ENCODE measurements at places on chromosomes 1 and 21.

- no peak for DNase-seq
- no peaks in the 10 kb centered on the region for H3K36me3 ChIP-seq
- no peak overlapping the region for H3K27ac ChIP-seq
- H3K4me1 ChIP-seq, result no peaks in the 10 kb centered on the region
- no peak overlapping the region for H3K4me3 ChIP-seq
Measured at GRCh38 chr21:14483296-14483695, 62.8 kb downstream of the SAMSN1 start.

- no peak for DNase-seq
- H3K4me3 ChIP-seq, result no peak overlapping the region
- H3K27me3 ChIP-seq, result no peaks in the 10 kb centered on the region
- H3K4me1 ChIP-seq, result no peaks in the 10 kb centered on the region
- H3K27ac ChIP-seq, result no peak overlapping the region
Measured at GRCh38 chr1:211933946-211934714, 101.2 kb downstream of the INTS7 start.

DNA sequence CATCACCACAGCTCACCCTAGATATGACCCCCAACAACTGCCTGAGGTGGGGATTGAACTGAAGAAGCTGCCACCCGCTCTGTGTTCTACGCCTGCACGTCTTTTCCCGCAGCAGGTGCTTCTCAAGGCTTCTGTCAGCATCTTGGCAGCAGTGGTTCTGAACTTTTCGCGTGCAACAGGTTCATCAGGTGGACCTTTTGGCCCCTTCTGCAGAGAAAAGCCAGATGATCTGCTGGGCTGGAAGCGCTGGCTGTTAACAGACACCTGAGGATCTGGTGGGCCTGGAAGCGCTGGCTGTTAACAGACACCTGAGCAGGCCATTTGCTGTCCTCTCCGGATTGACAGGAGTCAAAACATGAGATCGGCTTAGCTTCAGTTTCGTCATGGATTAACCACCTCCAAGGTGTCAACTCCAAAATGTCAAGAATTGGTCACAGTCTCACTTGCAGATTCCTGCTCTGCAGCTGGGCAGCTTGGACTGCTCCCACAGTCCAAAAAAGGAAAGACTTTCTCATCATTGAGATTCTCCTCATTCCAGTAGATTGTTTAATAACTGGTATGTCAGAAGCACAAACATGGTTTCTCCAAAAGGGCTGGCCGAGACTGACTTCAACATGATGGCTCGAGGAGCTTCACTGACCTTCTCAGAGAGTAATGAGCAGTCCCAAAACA, 4.7 kb downstream of the C1orf174 start:
- no peak overlapping the region for H3K27ac ChIP-seq
- H3K27me3 ChIP-seq, result no peaks in the 10 kb centered on the region
- peaks cover 7% of the 10 kb centered on the region for H3K4me1 ChIP-seq
- H3K4me3 ChIP-seq, result no peak overlapping the region
- no peak for DNase-seq

DNA sequence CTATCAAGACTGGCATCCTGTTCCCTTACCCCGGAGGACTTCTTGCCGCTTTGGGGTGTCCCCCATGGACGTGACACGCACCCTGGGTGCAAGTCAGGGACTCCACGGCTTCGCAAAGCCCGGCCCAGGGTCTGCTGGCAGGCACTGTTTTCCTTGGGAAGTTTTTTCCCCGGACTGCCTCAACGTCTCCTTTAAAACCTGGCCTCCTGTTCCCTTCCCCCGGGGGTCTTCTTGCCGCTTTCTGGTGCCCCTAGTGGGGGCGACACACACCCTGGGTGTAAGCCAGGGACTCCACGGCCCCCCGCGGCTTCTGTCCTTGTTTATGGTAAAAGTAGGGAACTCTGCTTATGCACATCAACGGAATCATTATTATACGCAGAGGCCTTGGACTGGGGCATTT, 136.6 kb downstream of the LIPI start:
- no peak for DNase-seq
- H3K4me1 ChIP-seq, result no peaks in the 10 kb centered on the region
- no peak overlapping the region for H3K4me3 ChIP-seq
- H3K36me3 ChIP-seq, result peaks cover 40% of the 10 kb centered on the region
- H3K27ac ChIP-seq, result no peak overlapping the region
- H3K27me3 ChIP-seq, result no peaks in the 10 kb centered on the region

- no peak overlapping the region for H3K27ac ChIP-seq
- H3K27me3 ChIP-seq, result no peaks in the 10 kb centered on the region
- no peaks in the 10 kb centered on the region for H3K36me3 ChIP-seq
- no peaks in the 10 kb centered on the region for H3K4me1 ChIP-seq
- no peak overlapping the region for H3K4me3 ChIP-seq
Measured at GRCh38 chr1:204589409-204590038, 73.3 kb downstream of the MDM4 start.

DNA sequence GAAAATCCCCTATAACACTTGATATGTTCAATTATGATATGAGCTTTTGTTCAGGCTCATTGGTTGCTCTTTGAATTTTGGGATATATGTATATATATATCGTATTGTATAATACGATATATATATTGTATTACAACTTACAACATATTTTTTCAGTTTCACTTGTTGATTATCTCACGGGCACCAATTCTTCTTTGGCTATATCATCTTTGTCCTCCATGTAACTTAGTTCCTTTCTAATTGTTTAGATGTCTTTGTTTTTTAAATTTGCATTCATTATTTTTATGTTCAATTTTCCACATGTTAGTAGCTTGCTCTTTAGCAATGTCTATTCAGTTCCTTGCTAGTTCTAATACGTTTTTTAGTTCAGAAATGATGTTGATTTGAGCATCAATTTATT, 150.0 kb downstream of the BACH1 start:
- no peak overlapping the region for H3K27ac ChIP-seq
- no peaks in the 10 kb centered on the region for H3K36me3 ChIP-seq
- no peaks in the 10 kb centered on the region for H3K4me1 ChIP-seq
- no peak overlapping the region for H3K4me3 ChIP-seq
- no peaks in the 10 kb centered on the region for H3K27me3 ChIP-seq

- H3K27ac ChIP-seq, result no peak overlapping the region
- H3K4me1 ChIP-seq, result peaks cover 2% of the 10 kb centered on the region
- no peaks in the 10 kb centered on the region for H3K36me3 ChIP-seq
- no peak overlapping the region for H3K4me3 ChIP-seq
- no peak for DNase-seq
- peaks cover 2% of the 10 kb centered on the region for H3K27me3 ChIP-seq
Measured at GRCh38 chr21:41740604-41741252, 26.1 kb downstream of the RIPK4 start.

GRCh38 chr1:49351768-49352167, 575.1 kb upstream of the BEND5 start:
- H3K27ac ChIP-seq, result no peak overlapping the region
- H3K4me1 ChIP-seq, result no peaks in the 10 kb centered on the region
- no peaks in the 10 kb centered on the region for H3K27me3 ChIP-seq
- no peaks in the 10 kb centered on the region for H3K36me3 ChIP-seq
- DNase-seq, result no peak
- no peak overlapping the region for H3K4me3 ChIP-seq

All from spinal cord (tissue), 10 donors.